HFFc6 (cell line): ENCODE measurements at places on chromosomes 3 and 15. TPM values are rescaled to one million over a fixed set of nuclear protein-coding genes. Genes with fewer than 3 reads are reported as not detected.

- H3K27ac ChIP-seq = no peak overlapping the region
- no peak for DNase-seq
- H3K4me3 ChIP-seq = no peak overlapping the region
- no peaks in the 10 kb centered on the region for H3K4me1 ChIP-seq
Observed at GRCh38 chr15:61794881-61795280, 265.4 kb downstream of the VPS13C start.

- DNase-seq = no peak
- H3K36me3 ChIP-seq = no peaks in the 10 kb centered on the region
- no peaks in the 10 kb centered on the region for H3K4me1 ChIP-seq
Observed at GRCh38 chr3:117442566-117442965, 733.0 kb downstream of the TUSC7 start.

DNA sequence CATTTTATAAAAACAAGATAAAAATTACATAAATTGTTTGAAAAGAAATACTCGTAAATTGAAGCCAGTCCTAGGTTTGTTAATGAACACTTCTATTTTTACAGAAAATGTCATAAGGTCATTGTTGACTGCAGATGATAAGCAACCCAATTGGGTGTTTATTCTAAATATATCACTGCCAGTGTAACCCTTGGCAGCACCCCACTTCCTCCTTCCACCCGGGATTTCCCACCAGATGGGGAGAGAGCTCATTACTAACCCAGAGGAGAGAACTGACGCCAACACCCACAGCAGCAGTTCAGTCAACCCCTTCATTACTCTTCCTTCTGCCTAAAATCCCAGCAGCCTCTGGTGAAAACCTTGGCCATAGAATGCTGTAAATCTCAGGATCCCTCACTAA is 307.6 kb downstream of the GAP43 start:
- no peaks in the 10 kb centered on the region for H3K4me1 ChIP-seq
- no peak overlapping the region for H3K4me3 ChIP-seq
- no peak for DNase-seq
- no peaks in the 10 kb centered on the region for H3K27me3 ChIP-seq
- no peak overlapping the region for H3K27ac ChIP-seq

DNA sequence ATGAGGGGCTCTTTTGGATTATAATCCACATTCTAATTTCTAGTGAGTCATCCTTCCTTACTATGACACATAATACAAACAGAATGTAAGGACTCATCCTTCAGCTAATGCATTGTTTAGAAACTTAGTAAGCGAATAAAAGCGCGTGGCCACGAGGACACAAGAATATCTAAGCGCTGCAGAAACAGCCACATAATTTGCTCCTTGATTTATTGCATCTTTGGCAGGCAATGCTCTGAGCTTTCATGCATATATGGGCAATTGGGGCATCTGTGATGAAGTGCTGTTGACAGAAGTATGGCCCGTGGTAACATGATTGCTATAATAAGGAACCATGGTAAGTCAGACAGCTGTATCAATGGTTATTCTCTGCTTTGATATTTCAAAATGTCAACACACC is 191.3 kb upstream of the ZNF385D start:
- peaks cover 7% of the 10 kb centered on the region; the same call in 1 of the 2 replicates for H3K4me1 ChIP-seq
- H3K27me3 ChIP-seq = no peaks in the 10 kb centered on the region
- peak; percentile 85 for DNase-seq
- no peaks in the 10 kb centered on the region for H3K36me3 ChIP-seq
- H3K4me3 ChIP-seq = no peak overlapping the region
- peak overlapping the region; percentile 27; the same call in 1 of the 2 replicates for H3K27ac ChIP-seq

DNA sequence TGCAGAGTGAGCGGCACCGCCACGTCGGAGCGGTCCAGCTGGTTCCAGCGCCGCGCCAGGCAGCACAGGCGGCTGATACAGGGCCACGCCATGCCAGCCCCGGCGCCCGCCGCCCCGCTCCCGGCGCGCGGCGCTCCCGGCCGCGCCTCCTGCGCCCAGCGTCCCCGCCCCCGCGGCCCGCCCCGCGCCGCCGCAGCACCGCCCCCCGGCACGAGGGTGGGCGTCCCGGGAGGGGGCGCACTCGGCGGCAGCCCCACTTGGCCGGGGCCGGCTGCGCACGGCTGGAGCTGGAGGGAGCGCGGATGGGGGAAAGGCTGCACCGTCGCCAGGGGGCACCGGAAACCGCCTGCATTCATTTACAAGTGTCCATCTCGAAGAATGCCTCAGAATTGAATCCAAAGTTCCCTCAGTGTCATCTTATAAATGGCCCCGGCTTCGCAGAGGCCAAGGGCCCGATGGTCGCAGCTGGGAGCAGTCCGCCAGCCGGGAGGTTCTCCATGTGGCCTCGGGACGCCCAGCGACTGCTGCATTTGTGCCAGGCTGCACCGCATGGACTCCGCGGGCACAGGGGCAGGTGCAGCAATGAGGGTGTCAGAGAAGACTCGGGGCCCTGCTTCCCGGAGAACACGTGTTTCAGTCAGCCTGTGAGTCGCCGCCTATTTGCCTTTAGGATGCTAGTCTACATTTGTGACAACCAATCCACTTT is at the start of gene MAP6D1:
MAP6D1 (minus strand) TSS at position 122 of the 706 bp plus-strand sequence; CDS start at position 92, 30 bp downstream.
- H3K27ac ChIP-seq = peak within 1 kb of the TSS; percentile 38
- H3K27me3 ChIP-seq = no peaks in the 10 kb centered on the region; the same call in 1 of the 2 replicates
- H3K4me3 ChIP-seq = peak within 1 kb of the TSS; percentile 82
- peaks cover 5% of the 10 kb centered on the region for H3K36me3 ChIP-seq

GRCh38 chr3:99317201-99317600 is 321.2 kb upstream of the COL8A1 start:
- H3K36me3 ChIP-seq = peaks cover 5% of the 10 kb centered on the region
- H3K27me3 ChIP-seq = no peaks in the 10 kb centered on the region; the same call in 1 of the 2 replicates
- H3K4me3 ChIP-seq = no peak overlapping the region
- H3K27ac ChIP-seq = no peak overlapping the region
- no peak for DNase-seq

DNA sequence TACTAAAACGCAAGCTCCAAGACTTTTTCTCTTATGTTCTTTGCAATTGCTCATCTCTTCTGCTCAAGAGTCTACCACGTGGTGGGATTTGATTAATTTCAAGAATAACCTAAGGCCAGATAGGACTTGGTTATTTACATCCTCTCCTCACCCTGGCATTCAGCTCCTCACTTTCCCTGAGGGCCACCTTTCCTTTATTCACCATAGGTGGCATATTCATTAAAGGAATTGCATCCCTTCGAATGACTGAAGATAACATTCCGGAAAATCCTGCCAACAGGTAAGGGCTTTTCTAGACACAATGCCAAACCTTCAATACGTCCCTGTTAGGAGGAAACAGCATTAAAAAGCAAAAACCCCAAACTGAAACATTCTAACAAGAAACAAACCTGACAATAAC is 220.0 kb upstream of the KBTBD8 start:
- no peaks in the 10 kb centered on the region; the same call in 1 of the 2 replicates for H3K27me3 ChIP-seq
- no peaks in the 10 kb centered on the region for H3K36me3 ChIP-seq
- H3K27ac ChIP-seq = no peak overlapping the region
- H3K4me1 ChIP-seq = no peaks in the 10 kb centered on the region
- no peak for DNase-seq
- no peak overlapping the region for H3K4me3 ChIP-seq

DNA sequence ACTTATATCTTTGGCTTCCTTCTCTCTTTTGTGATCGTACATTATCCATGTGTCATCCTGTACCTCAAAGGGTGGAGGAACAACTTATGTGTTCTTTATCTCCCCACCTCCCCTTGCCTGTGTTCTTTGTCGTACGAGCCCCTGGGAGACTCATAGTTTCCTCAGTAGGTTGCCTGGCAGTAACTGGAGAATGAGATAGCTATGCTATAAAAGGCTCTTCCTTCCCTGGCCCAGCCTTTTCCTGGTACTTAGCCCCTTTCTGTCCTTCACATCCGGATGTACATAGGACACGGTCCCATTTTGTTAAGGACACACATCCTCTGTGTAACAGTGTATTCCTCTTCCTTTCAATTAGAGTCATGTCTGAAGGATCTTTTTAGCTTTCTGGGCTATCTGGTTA is 32.1 kb downstream of the PLCL2 start:
- no peaks in the 10 kb centered on the region for H3K36me3 ChIP-seq
- no peak for DNase-seq
- H3K27ac ChIP-seq = no peak overlapping the region; the same call in 1 of the 2 replicates
- H3K4me1 ChIP-seq = peaks cover 43% of the 10 kb centered on the region
- no peaks in the 10 kb centered on the region for H3K27me3 ChIP-seq

DNA sequence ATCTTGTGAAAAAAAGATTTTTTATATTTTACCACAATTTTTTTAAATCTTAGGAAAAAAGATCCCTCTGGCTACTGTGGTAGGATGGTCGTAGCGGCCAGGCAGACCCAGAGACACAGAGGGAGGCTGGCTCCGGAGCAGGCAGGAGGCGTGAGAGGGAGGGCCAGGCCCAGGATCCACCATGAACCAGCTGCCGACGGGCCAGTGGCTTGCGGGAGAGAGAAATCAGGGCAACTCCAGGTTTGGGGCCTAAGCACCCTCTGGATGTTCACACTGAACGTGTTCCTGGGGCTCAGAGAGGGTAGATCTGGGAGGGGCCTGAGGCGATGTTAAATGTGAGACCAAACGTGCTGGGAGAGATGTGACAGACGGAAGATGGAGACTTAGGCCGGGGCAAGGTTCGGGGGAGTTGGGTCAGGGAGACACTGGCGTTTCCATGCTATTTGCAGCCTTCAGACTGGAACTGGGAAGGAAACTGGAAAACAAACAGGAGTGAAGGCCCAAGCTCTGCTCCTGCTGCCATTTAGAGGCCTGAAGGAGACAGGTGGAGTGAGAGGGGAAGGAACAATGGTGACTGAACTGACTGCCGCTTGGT is 1.6 kb upstream of the VILL start:
- DNase-seq = no peak
- no peaks in the 10 kb centered on the region for H3K36me3 ChIP-seq
- H3K4me3 ChIP-seq = no peak overlapping the region
- no peak overlapping the region for H3K27ac ChIP-seq
- peaks cover 15% of the 10 kb centered on the region for H3K27me3 ChIP-seq

GRCh38 chr15:68352401-68353062 is 75.0 kb downstream of the FEM1B start:
- peaks cover 11% of the 10 kb centered on the region for H3K27me3 ChIP-seq
- H3K4me1 ChIP-seq = peaks cover 44% of the 10 kb centered on the region
- DNase-seq = peak; percentile 97
- peak overlapping the region; percentile 53 for H3K4me3 ChIP-seq
- H3K27ac ChIP-seq = peak overlapping the region; percentile 94

GRCh38 chr3:86890741-86891396 is 100.1 kb downstream of the VGLL3 start:
- peaks cover 13% of the 10 kb centered on the region for H3K4me1 ChIP-seq
- H3K27ac ChIP-seq = no peak overlapping the region
- H3K36me3 ChIP-seq = no peaks in the 10 kb centered on the region
- no peaks in the 10 kb centered on the region for H3K27me3 ChIP-seq

The GOLGA8J gene
- total RNA-seq = not detected in 3 replicates

The GLDN gene
- not detected in 2 replicates for total RNA-seq
